ENCODE measurements at places on chromosomes 12 and 14. TPM values are rescaled to one million over a fixed set of nuclear protein-coding genes. Genes with fewer than 3 reads are reported as not detected.

Gene LRRC10
- total RNA-seq, result not detected

Gene KRT6C
- total RNA-seq, result not detected

GRCh38 chr14:69606258-69607184 lies 4.9 kb upstream of the SUSD6 start:
- DNase-seq, result no peak

DNA sequence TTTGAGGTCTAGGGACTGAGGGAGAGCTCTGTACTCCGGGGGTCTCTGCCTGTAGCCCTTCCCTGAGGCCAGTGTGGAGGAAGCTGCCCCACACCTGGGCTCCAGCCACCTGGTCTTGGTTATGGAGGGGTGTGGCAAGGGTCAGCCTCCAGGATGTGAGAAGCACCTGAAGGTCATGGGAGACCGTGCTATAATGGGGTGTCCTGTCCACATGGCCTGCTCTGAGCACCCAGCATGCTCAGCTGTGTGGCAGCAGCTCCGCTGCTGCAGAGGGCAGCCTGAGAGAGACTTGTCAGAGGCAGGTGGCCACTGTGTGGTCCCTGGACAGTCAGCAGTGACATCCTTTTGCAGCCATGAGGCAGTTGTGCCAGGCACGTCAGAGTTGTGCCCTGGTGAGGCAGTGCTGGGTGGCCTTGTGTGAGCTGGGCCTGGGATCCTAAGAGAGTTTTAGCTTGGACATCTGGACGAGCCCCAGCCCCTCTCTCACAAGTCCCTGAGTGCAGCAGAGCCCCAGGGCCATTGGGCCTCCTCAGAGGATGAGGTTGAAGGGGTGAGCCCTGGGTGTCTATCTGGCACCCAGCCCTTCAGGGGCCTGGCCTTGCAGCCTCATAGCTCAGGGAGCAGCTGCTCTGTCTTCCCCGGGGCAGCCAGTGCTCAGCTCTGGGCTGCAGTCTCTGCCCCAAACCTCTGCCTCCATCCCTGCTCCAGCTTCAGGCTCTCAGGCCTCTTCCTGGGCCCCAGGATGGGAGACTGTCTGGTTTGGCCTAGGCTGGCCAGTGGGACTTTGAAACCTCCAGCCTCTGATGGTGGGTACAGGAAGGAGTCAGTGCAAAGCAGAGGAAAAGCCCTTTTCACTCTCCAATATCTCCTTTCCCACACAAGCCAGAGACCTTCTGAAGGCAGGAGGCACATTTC lies 7.4 kb upstream of the ATG101 start:
- DNase-seq, result no peak

DNA sequence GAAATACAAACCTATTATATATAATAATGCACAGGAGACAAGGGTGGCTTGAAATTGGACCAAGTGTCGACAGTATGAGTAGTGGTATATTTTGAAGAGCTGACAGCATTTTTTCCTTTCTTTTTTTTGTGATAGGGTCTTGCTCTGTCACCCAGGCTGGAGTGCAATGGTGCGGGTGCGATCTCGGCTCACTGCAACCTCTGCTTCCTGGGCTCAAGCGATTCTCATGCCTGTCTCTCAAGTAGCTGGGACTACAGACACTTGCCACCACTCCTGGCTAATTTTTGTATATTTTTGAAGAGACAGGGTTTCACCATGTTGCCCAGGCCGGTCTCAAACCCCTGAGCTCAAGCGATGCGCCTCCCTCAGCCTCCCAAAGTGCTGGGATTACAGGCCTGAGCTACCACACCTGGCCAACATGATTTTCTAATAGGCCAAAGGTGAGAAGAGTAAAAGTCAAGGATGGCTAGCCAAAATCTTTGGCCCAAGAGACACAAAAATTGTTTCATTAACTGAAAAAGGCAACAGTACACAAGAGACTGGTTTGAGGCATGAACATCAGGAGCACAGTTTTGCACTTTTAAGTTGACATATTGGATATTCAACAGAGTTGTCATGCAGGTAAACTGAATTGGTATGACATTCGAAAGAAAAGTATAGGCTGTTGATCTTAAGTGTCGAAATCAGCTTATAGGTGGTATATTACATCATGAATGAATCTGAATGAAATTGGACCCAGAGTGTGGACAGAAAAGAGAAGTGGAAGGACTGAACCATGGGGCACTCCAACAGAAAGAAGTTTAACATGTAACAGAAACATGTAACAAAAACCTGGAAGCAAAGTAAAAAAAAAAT lies 12.5 kb downstream of the HNRNPC start:
- no peak for DNase-seq
